Pancreas (tissue), 10 donors: ENCODE measurements at places on chromosomes 4 and X. TPM values are rescaled to one million over a fixed set of nuclear protein-coding genes. Genes with fewer than 3 reads are reported as not detected.

TMEM144 gene
- 2.4 TPM for polyA plus RNA-seq

HTRA3 gene
- polyA plus RNA-seq, result 2.4 TPM

ADH1A gene
- polyA plus RNA-seq, result 0.19 TPM

PCSK1N gene
- 167 TPM for polyA plus RNA-seq

ARHGAP36 gene
- not detected for polyA plus RNA-seq

ADGRG4 gene
- 0.02 TPM for polyA plus RNA-seq

TSPYL2 gene
- polyA plus RNA-seq, result 120 TPM

HTN3 gene
- not detected for polyA plus RNA-seq

DNAAF6 gene
- not detected for polyA plus RNA-seq

SSX4 gene
- polyA plus RNA-seq, result not detected

HDX gene
- polyA plus RNA-seq, result 0.68 TPM

NAA11 gene
- polyA plus RNA-seq, result not detected

CWH43 gene
- not detected for polyA plus RNA-seq

C1QTNF7 gene
- 0.54 TPM for polyA plus RNA-seq

FAM241A gene
- 1.1 TPM for polyA plus RNA-seq

NXF2 gene
- not detected for polyA plus RNA-seq

AFF1 gene
- polyA plus RNA-seq, result 11.8 TPM

BMPR1B gene
- 1.5 TPM for polyA plus RNA-seq
